Tibial artery (tissue), 4 donors: ENCODE measurements at places on chromosomes 4 and X.
A peak's percentile ranks its signal among the peaks of the same experiment; 100 is the strongest.

DNA sequence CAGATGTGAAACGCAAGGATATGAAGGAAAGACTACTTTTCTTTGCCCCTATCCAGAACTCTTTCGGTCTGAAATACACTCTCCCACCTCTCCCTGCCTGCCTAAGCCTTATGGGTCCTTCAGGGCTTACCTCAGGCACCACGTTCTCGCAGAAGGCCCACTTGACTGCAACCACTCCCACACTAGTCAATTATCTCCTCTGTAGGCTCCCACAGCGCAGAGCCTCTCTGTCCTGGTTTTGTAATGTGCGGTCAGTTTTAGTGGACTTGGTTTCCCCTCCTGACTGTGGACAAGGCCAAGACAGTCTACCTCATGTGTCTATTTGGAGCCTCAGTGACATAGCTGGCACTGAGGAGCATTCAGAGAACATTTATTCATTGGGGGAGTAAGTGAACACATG is 11.1 kb downstream of the CNGA2 start:
- DNase-seq = no peak

- DNase-seq = no peak
Observed at GRCh38 chr4:108965016-108965415, 202.2 kb upstream of the ETNPPL start.

DNA sequence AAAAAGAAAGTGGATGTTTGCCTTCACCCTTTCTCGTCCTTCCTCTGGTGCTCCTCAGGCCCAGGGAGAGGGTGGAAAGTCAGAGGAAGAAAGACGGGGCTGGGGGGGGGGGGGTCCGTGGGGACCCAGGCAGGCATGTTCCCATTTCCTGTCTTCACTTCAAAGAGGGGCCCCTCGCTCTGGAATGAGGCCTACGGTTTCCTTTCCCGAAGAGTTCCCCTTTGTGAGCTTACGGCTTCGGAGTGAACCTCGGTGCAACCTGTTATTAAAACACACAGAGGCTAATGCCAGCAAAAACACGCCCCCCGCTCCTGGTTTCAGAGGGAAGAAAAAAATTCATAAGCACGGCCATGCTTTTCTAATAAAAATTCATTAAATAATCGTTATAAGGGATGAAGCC is 40.1 kb downstream of the SHOX start:
- no peak for DNase-seq

- DNase-seq = no peak
Observed at GRCh38 chr4:4217113-4217512, 9.6 kb downstream of the OTOP1 start.

DNA sequence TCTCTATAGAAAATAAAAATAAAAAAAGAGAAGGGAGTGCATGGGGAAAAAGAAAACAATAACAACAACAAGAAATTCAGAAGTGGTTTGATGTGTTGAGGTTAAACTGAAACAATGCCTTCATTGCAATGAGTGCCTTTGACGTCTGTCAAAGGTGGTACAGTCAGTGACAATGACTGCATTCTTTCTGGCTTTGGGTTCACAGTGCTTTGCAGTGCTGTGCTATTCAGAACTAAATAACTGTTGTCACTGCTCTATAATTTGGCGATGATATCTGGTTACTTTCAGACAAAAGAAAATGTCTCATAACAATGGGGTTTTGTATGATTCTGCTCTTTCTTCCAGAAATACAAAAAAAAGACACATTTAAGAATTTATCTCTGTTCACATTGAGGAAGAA is 488.6 kb upstream of the MAGEB2 start:
- no peak for DNase-seq

DNA sequence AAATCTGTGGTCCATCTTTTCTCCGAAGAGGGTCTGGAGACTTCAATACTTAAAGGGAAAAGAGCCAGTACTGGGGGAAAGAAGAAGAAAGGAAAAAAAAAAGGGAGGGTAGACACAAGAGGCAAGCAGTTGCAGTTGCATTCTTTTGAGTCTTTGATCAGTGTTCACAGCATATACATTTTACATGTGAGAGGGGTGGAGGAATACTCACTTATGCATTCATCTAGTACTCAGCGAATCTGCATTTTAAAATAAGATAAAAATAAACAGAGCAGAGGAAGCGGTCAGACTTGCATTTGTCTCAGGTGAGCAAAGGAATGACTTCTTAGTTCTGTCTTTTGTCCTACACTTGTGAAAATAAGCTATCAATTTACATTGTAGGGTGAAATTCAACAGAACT is 275.6 kb downstream of the SLC7A11 start:
- no peak for DNase-seq

GRCh38 chr4:37760840-37761239 is 65.6 kb upstream of the PGM2 start:
- DNase-seq = no peak

DNA sequence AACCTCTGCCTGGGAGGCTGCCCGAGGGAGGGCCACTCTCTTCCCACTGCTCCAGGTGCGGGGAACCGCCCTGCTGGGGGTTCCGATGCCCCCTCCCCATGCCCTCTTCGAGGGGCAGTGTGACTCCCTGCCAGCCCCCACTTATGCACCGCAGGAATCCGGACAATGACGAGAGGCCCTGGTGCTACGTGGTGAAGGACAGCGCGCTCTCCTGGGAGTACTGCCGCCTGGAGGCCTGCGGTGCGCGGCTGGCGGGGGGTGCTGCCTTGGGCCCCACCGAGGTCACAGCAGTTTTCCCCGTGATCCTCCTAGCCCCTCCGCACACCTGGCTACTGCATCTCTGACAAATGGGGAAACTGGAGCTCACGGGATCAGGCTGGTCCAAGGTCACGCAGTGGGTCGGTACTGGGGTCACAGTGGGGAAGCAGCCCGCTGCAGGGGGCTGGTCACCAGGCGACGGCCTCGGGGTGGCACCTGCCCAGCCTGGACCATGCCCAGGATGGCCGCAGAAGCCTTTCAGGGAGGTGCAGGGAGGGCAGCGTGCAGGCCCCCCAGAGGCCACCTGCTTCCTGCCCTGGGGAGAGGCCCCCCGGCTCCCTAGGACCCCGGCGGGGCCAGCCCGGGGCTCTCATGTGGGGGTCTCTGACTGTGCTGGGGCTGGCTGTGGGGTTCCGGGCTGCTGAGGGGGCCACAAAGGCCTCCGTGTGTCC is 3.5 kb downstream of the HGFAC start:
- DNase-seq = no peak

GRCh38 chr4:152965611-152966010 is 29.5 kb downstream of the FHDC1 start:
- no peak for DNase-seq

- DNase-seq = no peak
Observed at GRCh38 chrX:48833542-48834138, 1.8 kb downstream of the PCSK1N start.

DNA sequence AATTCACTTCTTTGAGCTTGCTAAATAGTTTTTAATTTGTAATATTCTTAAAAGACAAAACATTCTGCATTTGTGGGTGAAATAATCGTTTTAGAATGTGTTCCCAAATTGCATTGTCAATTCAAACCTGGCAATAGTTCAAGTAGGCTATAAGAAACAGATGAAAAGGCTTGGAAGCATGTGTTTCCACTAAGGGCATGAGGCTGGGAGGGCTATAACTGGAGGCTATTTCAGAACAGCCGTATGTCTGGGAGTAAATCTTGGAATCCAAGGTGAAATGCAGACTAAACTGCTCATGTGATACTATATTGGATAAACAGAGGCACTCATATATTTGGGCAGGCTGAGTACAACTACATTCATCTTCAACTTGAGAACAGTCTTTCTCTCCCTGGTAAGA is 117.4 kb upstream of the GRPR start:
- no peak for DNase-seq

GRCh38 chrX:34401411-34401810 is 255.7 kb downstream of the TMEM47 start:
- DNase-seq = no peak

GRCh38 chr4:91914176-91914804 is 389.5 kb upstream of the GRID2 start:
- no peak for DNase-seq

DNA sequence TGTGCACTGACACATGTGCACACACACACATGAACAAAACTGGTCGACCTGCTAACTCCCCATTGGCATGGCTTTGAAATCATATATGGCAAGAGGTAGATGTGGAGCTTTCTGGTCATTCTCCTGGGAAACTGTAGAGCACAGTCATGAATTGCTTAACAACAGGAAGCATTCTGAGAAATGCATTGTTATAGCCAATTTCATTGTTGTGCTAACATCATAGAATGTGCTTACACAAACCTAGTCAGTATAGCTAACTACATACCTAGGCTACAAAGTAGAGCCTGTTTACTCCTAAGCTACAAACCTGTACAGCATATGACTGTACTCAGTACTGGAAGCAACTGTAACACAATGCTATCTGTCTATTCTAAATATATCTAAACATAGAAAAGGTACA is 134.2 kb upstream of the SH3RF1 start:
- no peak for DNase-seq

GRCh38 chrX:129876771-129877305 is 29.1 kb upstream of the UTP14A start:
- no peak for DNase-seq

GRCh38 chr4:81635739-81636138 is 164.0 kb upstream of the RASGEF1B start:
- peak; percentile 76 for DNase-seq

DNA sequence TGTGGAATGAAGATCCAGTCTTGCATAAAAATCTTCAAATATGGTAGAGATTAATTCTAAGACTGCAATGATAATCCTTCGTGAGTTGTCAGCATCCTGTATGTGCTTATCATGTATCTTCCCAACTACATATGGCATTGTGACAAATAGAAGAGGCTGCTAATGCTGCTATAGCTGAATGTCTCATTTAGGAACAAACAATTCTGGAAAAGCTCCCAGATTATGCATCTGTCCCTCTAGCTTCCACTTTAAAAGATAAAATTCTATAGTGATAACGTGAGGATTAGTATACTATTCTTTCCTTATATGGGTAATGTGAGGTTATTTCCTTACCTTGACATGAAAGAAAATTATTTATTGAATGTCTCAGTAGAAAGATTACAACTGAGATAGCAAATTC is 930.9 kb downstream of the DMD start:
- DNase-seq = no peak

- no peak for DNase-seq
Observed at GRCh38 chr4:156771171-156771837, 200.3 kb downstream of the PDGFC start.
